ENCODE measurements at places on chromosomes 11 and 22. TPM values are rescaled to one million over a fixed set of nuclear protein-coding genes. Genes with fewer than 3 reads are reported as not detected.

Gene FBXO7
- total RNA-seq, result 90.0 TPM

Gene LSP1
- 477 TPM for total RNA-seq

- H3K4me3 ChIP-seq, result no peak overlapping the region
- H3K27me3 ChIP-seq, result peaks cover 2% of the 10 kb centered on the region
- DNase-seq, result no peak
- peaks cover 6% of the 10 kb centered on the region for H3K4me1 ChIP-seq
- no peaks in the 10 kb centered on the region for H3K36me3 ChIP-seq
- H3K27ac ChIP-seq, result no peak overlapping the region
Observed at GRCh38 chr11:57904376-57904775, 119.3 kb upstream of the OR9Q1 start.

Gene FAM227A
- 0.89 TPM for total RNA-seq

GRCh38 chr11:113377681-113378412 is 9.7 kb upstream of the ANKK1 start:
- H3K27ac ChIP-seq, result no peak overlapping the region
- no peak for DNase-seq
- no peak overlapping the region for H3K4me3 ChIP-seq
- no peaks in the 10 kb centered on the region for H3K4me1 ChIP-seq
- no peaks in the 10 kb centered on the region for H3K36me3 ChIP-seq

Gene RASL10A
- total RNA-seq, result 1.4 TPM

Gene KRTAP5-7
- not detected for total RNA-seq

Gene ANO5
- 0.08 TPM for total RNA-seq

DNA sequence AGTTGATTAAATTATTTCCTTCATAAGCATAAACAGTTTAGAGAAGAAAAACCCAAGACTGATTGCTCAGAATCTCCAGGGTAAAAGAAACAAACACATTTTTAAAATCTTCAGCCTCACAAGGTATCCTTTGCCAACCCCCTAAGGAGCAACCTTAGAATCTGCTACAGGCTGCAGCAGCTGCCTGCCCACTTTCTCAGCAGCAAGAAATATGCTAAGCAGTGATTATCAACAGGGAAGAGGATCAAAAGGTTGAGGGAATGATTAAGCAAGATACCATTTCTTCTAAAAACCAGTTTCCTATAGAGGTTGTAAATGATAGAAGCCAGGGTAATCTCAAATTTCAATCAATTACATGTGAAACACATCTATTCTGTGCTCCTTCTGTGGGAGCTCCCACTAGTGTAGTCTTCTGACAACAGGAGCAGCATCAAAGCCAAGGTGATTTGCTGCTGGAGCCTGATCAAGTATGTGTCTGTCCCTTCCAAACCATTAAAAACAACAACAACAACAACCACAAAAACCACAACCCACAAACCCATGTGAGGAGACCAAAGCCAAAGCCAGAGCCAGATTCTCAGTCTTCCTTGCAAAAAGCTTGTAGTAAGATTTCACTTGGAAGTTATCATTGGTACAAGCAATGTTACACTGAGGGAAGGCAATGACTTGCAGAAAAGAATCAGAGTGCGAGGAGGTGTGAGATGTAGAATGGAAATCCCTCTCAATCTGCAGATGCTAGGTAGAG is 761.2 kb downstream of the DLG2 start:
- no peak overlapping the region for H3K4me3 ChIP-seq
- no peaks in the 10 kb centered on the region for H3K27me3 ChIP-seq
- DNase-seq, result no peak
- no peaks in the 10 kb centered on the region for H3K36me3 ChIP-seq
- no peak overlapping the region for H3K27ac ChIP-seq

GRCh38 chr11:96056576-96056975 is 132.7 kb upstream of the MTMR2 start:
- H3K36me3 ChIP-seq, result peaks cover 39% of the 10 kb centered on the region
- H3K27ac ChIP-seq, result no peak overlapping the region

Gene NCF4
- total RNA-seq, result 48.2 TPM
